NCI-H2029 (cell line): ENCODE measurements at places on chromosomes 6 and 20.

- DNase-seq: no peak
Observed at GRCh38 chr20:57897156-57897874, 187.5 kb upstream of the PMEPA1 start.

GRCh38 chr6:26299286-26300042 lies 65.5 kb upstream of the BTN3A2 start:
- DNase-seq: no peak

DNA sequence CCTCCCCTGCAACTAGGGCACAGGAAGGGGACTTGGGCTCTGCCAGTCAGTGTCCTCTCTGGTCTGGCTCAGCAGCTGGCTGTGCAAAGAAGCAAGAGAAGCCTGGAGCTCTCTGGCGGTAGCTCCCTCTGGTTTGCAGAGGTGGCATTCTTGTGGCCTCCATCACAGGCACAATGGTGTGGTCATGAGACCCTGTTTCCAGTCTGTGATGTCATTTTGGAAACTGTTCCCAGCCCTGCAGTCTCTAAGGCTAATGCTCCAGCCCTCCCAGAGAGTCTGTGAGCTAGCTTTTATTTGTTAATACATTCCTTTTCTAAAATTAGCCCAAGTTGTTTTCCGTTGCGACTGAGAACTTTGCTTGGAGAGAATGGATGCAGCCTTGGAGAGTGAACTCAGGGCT lies 69.5 kb upstream of the FOXQ1 start:
- no peak for DNase-seq

DNA sequence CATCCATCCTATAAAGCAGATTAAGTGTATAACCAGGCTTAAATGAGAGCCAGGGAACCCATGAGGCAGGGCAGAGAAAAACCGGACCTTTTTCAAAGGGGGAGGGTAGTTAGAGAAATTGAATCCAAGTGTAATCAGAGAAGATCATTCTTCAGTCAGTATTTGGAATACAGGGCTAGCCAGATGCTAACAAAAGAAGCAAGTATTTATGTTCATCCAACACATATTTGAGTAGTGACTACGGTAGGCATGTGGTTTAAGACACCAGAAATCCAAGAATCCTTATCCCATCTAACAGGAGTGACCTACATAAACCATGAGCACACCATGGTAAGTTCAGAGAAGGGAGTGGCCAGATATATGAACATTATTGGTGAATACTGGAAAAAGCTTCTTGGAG lies 46.8 kb upstream of the FAM83C start:
- no peak for DNase-seq

GRCh38 chr6:108576709-108577108 lies 16.0 kb downstream of the FOXO3 start:
- DNase-seq: no peak

DNA sequence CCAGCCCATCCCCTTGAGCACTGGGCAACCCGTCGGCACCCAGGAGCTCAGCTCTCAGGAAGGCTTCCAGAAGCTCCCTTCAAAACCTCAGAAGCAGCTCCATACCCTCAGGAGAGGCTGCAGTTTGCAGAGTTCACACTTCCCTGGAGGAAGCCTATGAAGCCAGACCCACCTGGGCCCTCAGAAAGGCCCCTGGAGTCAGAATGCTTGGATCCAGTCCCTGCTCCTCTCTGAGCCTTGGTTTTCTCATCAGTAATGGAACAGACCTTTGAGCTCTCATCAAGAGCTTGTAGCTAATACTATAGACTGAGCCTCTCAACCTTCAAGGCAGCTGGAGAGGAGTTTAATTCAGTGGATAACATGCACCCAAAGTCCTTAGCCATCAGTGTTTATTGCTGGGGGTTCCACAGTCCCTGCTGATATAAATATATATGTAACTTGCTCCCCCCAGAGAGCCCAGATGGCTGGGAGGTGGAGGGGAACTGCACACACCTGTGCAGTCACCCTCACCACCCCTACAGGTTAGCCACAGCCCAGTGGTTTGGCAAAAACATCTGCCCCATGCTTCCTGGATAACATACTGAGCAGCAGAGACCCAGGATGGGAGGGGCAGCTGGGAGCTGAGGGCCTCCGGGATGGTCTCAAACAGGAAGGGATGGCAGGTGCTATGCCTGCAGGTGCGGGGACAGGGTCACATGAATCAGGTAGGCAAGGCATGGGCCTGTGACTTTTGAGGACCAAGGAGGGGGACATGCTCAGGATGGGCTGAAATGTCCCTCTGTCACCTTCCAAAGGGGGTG lies 120.1 kb downstream of the SNX5 start:
- DNase-seq: peak; percentile 54

DNA sequence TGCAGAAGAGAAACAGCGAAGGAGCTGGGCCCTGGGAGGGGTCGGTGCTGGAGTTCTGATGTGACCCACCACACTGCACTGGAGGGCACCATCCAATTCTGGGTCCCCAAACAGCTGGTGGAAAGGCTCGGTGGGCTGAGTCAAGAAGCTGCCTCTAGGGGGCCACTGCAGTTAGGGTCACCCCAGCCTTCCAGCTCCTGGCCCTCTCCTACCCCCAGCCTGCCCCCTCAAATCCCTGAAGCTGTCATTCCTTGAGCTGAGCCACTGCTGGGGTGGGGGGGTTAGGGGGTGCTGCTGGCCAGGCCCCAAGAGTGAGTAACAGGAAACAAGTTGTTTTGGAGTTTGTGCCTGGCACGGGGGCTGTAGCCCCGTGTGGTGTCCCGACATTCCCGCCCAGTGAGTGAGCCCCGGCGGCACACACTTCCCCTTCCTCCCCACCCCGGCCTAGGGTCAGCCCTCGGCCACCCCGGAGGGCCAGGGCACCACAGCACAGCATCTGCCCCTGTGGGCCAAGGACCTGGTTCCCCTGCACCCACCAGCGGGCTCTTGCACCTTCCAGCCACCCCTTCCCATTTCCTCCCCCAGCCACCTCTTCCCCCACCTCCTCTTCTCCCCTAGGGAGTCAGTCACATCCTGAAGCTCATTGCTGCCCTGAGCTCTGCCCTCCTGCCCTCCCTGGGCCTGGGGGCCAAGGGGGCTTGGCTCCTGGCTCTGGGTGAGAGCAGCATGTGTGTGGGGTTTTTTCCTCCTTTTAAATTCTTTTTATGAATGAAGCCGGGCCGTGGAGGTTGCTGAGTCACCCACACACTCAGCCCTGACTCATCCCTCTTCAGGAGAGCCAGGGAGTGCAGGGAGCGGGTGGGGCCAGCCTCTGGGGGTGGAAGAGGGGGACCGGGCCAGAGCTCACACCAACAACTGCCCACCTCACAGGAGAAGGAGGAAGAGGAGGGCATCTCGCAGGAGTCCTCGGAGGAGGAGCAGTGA lies 4.6 kb downstream of the SMIM29 start:
- DNase-seq: no peak

DNA sequence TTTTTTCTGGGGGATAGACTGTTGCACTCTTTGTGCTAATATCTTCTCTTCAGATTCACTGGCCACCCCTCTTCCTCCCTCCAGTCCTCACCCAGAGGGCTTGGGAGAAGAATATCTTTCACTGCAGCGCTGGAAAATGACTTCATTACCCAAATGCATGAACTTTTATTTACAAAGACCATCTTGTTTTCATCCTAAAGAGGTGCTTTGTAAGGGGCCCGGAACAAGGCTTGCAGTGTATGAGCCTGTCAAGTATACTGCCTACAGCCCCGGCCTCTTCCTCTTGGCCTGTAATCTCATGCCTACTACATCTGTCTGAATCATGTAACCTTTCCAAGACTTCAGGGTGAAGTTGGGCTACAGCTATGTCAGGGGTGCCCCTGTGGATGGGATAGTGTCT lies 554 bp upstream of the LAMA4 start:
- no peak for DNase-seq

- DNase-seq: no peak
Observed at GRCh38 chr6:36067374-36068011, 39.9 kb downstream of the MAPK14 start.

- DNase-seq: no peak
Observed at GRCh38 chr6:4675121-4675520, 101.1 kb upstream of the CDYL start.

DNA sequence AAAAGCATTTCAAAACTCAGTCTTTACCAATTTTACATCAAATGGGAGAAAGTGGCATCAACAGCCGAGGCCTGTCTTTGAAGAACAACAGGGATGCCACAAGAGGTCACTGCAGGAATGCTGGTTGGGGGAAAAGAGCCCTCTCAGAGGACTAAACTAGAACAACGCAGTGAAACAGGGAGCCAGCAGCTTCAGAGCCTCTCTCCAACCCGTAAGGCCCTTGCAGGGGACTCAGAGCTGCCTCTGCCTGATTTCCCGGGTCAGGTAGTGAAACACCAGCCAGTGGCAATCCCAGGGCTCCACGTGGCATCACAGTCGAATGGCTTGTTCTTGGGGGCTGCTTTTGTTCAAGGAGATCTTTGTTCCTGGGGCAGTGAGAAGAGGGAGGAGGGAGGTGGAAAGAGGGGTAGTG lies 55.0 kb upstream of the KCNK16 start:
- DNase-seq: peak; percentile 21

- DNase-seq: no peak
Observed at GRCh38 chr6:33177552-33178446, 14.5 kb downstream of the COL11A2 start.

DNA sequence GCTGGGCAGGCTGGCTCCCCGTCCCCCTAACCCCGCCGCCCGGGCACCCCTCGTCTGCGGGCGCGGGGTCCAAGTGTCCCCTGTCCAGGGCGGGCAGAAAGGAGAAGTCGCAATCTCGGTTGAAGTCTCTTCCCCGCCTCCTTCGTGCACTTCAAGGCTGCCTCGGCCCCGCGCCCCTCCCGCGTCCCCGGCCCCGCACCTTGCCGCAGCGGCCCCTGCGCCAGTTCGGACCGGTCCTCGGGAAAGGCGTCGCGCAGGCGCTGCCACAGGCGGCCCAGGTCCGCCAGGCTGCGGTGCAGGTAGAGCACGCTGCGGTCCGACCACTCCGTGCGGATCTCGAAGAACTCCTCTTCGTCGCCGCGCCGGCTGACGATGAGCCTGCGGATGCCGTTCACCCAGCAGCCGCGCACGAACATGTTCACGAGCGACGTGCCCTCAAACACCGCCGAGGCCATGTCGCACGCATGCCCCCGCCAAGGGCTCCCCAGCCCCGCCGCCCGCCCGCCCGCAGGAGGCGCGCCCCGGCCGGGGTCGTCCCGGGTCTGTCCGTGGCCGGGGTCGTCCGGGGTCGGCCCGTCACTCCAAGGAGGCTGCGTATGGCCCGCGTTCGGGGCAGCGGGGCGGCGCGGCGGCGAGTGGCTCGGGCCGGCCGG lies at the start of gene PXDC1:
Gene PXDC1 (minus strand): TSS at position 637 of the 653 bp plus-strand sequence. CDS start 182 bp downstream, at position 455.
- DNase-seq: peak; percentile 31

DNA sequence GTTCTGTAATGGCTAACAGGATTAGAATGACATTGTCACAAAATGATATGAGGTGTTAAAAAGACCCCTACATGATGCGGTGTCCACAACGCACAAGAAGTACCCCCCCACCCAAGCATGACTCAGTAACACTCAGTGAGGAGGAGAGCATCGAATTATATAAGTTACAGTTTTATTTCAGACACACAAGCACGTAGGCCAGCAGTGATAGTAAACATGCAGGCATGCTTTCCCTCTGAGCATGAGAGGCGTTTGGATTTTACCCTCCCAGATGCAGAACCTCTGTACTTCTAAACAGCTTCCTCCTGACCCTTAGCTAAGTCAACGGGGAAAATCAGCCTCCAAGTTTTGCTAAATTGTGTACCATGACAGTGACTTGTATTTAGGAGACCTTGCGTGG lies 23.9 kb downstream of the GNAS start:
- no peak for DNase-seq

DNA sequence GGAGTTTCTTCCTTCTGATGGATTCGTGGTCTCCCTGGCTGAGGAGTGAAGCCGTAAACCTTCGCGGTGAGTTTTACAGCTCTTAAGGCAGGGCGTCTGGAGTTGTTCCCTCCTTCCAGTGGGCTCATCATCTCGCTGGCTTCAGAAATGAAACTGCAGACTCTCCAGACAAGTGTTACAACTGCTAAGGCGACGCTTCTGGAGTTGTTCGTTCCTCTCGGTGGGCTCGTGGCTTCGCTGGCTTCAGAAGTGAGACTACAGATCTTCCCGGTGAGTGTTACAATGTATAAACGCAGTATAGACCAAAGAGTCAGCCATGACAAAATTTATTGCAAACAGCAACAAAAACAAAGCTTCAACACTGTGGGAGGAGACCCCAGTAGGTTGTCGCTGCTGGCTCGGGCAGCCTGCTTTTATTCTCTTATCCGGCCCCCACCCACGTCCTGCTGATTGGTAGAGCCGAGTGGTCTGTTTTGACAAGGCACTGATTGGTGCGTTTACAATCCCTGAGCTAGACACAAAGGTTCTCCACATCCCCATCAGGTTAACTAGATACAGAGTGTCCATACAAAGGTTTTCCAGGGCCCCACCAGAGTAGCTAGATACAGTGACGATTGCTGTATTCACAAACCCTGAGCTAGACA lies 113.2 kb downstream of the GPX5 start:
- no peak for DNase-seq

DNA sequence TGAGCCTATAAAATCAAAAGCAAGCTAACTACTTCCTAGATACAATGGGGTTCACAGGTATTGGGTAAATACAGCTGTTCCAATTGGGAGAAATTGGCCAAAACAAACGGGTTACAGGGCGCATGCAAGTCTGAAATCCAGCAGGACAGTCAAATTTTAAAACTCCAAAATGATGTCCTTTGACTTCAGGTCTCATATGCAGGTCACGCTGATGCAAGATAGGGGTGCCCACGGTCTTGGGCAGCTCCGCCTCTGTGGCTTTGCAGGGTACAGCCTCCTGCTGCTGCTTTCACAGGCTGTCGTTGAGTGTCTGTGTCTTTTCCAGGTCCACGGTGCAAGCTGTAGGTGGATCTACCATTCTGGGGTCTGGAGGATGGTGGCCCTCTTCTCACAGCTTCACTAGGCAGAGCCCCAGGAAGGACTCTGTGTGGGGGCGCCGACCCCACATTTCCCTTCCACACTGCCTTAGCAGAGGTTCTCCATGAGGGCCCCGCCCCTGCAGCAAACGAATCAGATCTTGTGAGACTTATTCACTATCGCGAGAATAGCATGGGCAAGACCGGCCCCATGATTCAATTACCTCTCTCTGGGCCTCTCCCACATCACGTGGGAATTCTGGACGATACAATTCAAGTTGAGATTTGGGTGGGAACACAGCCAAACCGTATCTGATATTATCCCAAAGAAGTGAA lies 11.9 kb upstream of the SMIM29 start:
- DNase-seq: peak; percentile 16

- peak; percentile 93 for DNase-seq
Observed at GRCh38 chr6:107154131-107154800, 39.0 kb upstream of the BEND3 start.

DNA sequence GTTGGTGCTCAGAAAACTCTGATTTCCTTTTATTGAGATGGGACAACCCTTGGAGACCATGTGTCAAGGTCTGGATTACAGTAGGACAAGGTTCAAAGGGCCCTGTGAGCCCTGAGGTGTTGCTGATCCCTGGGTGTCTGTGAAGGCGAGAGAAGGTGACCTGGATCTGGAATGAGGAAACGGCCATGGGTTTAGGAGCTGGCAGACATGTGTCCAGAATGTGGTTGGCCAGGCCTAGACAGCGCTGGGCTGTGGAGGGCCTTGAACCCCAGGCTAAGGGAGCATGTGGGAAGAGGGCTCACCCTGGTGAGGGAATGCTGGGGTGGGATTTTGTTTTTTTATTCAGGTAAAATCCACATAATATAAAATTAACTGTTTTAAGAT lies 24.9 kb downstream of the PCMTD2 start:
- no peak for DNase-seq

- no peak for DNase-seq
Observed at GRCh38 chr6:105880030-105880492, 206.1 kb upstream of the PRDM1 start.

GRCh38 chr20:20793591-20793990 lies 81.1 kb upstream of the RALGAPA2 start:
- no peak for DNase-seq
